ENCODE measurements at places on chromosomes 4 and X. TPM values are rescaled to one million over a fixed set of nuclear protein-coding genes. Genes with fewer than 3 reads are reported as not detected.

GRCh38 chr4:147625733-147626132 is 8.5 kb downstream of the TMEM184C start:
- H3K36me3 ChIP-seq, result peaks cover 39% of the 10 kb centered on the region
- no peak overlapping the region for H3K4me3 ChIP-seq
- no peaks in the 10 kb centered on the region for H3K27me3 ChIP-seq
- peaks cover 13% of the 10 kb centered on the region for H3K4me1 ChIP-seq
- peak overlapping the region; percentile 7 for H3K27ac ChIP-seq

DNA sequence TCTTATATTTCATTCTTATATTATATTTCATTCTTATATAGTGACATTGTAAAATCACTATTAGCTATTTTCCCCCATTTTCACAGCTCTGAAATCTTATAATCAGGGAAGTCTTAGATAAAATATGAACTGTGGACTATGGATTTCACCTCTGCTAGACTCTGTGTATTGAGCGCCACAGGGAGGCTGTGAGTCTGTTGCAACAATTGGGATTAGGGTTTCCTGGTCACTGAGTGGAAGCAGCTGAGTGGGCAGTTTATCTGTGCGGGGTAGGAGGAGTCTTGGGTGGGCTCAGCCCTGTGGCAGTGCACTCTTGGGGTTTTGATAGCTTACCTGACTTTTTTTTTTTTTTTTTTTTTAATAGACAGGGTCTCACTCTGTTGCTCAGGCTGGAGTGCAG is 249.5 kb downstream of the PTTG2 start:
- no peak overlapping the region for H3K4me3 ChIP-seq
- H3K27ac ChIP-seq, result no peak overlapping the region
- H3K36me3 ChIP-seq, result no peaks in the 10 kb centered on the region
- H3K4me1 ChIP-seq, result no peaks in the 10 kb centered on the region
- DNase-seq, result no peak

DNA sequence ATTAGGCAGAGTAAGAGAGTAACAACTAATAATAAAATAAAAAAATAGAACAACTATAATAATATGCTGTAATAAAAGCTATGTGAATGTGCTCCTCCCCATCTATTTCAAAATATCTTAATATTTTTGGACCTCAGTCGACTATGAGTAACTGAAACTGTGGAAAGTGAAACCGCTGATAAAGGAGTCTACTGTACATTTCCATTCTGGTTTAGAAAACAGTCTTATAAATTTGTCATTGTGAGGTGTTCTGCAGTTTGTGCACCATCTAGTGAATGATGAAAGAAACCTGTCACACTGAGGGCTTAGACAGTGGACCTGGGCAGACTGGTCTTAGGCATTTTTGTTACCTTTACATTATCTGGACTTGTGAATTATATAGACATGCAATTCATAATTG is 42.0 kb downstream of the TMEM150C start:
- peaks cover 8% of the 10 kb centered on the region for H3K27me3 ChIP-seq
- DNase-seq, result no peak
- H3K4me1 ChIP-seq, result no peaks in the 10 kb centered on the region
- no peak overlapping the region for H3K27ac ChIP-seq
- H3K36me3 ChIP-seq, result no peaks in the 10 kb centered on the region
- no peak overlapping the region for H3K4me3 ChIP-seq

DNA sequence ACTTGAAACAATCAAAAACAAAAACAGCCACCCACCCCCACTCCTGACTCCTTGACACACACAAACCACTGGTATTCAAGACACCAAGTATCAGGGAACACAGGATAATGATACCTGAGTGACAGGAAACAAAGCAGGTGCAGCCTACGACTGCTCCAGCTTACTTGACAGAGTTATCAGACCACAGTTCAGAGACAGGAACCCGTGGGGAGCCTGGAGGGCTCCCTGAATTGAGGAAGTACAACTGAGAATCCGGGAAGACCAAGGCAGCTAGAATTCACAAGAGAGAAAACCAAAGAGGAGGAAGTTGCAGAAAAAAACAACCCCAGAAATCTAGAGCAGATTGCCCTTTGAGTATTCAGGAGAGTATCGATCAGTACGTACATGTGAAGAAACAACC is 20.5 kb downstream of the COMMD8 start:
- H3K4me1 ChIP-seq, result peaks cover 9% of the 10 kb centered on the region
- peaks cover 7% of the 10 kb centered on the region for H3K36me3 ChIP-seq
- no peak overlapping the region for H3K4me3 ChIP-seq
- H3K27ac ChIP-seq, result no peak overlapping the region
- no peak for DNase-seq

FAM13A gene
- 5.1 TPM for total RNA-seq

GRCh38 chr4:159455675-159456237 is 352.9 kb downstream of the RAPGEF2 start:
- peak; percentile 17 for DNase-seq
- peaks cover under 1% of the 10 kb centered on the region for H3K27me3 ChIP-seq
- no peak overlapping the region for H3K4me3 ChIP-seq

GRCh38 chrX:38985945-38986344 is 184.7 kb downstream of the MID1IP1 start:
- H3K4me3 ChIP-seq, result no peak overlapping the region
- DNase-seq, result no peak
- no peak overlapping the region for H3K27ac ChIP-seq
- no peaks in the 10 kb centered on the region for H3K36me3 ChIP-seq
- no peaks in the 10 kb centered on the region for H3K4me1 ChIP-seq
- no peaks in the 10 kb centered on the region for H3K27me3 ChIP-seq

PF4V1 gene
- not detected for total RNA-seq

AR gene
- not detected for total RNA-seq

GRCh38 chr4:113990886-113991285 is 11.4 kb upstream of the ARSJ start:
- H3K4me3 ChIP-seq, result no peak overlapping the region
- no peaks in the 10 kb centered on the region for H3K36me3 ChIP-seq
- H3K27ac ChIP-seq, result no peak overlapping the region
- DNase-seq, result no peak
- peaks cover 5% of the 10 kb centered on the region for H3K4me1 ChIP-seq

GRCh38 chrX:100687546-100687945 is 43.5 kb downstream of the SRPX2 start:
- H3K4me1 ChIP-seq, result peaks cover 13% of the 10 kb centered on the region
- no peaks in the 10 kb centered on the region for H3K36me3 ChIP-seq
- peak; percentile 4 for DNase-seq
- no peak overlapping the region for H3K4me3 ChIP-seq
- peaks cover 4% of the 10 kb centered on the region for H3K27me3 ChIP-seq

TLR8 gene
- total RNA-seq, result not detected

DNA sequence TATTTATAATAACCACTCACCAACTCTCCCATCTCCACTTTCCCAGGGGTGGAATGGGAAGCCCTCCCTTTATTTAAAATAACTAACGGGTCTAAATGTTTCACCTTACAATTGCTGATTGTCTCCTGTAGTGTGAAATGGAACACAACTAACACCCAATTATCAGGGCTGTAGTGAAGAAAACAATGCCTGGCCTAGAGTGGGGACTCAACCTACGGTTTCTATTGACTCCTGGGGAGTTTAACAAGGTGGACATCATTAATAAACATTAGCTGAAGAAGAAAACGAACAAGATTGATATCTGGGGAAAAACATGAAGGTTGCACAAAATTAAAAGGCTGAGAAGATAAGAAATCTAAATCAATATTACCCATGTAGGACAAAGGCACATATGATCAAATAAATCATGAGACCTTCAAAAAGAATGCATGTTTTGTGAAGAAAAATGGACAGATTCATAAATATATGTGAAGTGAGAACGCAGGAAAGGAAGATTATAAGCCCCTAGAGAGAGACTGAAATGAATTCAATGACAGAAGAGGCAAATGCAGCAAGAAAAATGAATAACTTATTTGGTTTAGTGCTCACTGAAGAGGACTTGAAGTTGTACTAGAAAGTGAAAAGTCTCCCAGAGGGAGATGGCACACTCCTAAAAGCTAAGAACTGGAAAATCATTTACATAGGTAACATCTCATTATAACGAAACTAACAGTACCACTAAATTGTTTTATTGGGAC is 593.0 kb upstream of the AADAT start:
- no peaks in the 10 kb centered on the region for H3K4me1 ChIP-seq
- H3K36me3 ChIP-seq, result no peaks in the 10 kb centered on the region
- DNase-seq, result no peak
- H3K27me3 ChIP-seq, result no peaks in the 10 kb centered on the region

DNA sequence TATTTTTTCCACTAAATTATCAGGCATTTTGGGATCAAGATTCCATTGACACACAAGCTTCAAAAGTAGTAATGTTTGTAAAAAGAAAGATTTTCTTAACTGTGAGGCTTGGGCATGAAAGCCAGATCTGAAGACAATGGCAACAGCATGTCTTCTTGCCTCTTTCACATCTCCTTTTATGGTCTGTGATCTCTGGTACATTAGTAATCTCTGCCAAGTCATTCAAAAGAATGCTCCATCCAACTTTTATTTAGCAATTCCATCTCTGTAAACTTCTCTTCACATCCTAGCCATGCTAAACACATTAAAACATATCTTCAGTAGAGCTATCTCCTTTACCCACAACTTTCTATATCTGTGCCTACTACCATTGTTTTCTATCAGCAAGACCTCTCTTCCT is 465.4 kb downstream of the FAT4 start:
- no peaks in the 10 kb centered on the region for H3K36me3 ChIP-seq
- H3K4me3 ChIP-seq, result no peak overlapping the region
- no peak for DNase-seq
- no peak overlapping the region for H3K27ac ChIP-seq
- no peaks in the 10 kb centered on the region for H3K27me3 ChIP-seq

DNA sequence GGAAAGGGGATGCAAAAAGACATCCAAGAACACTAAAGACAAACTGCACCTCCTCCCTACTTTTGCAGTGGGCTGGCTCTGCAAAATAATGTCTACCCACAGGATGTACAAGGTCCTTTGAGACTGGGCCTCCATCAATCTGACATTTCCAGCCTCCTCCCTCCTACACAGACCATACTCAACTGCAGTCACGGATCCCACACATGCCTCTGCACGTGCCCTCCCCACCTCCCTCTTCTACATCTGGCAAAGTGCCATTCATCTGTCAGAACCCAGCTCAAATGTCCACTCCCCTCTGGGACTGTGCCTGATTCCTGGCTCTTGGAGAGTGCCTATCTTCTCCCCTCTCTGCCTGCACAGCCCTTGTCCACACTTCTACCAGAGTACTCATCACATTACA is 50.3 kb downstream of the CHRDL1 start:
- no peaks in the 10 kb centered on the region for H3K36me3 ChIP-seq
- no peak overlapping the region for H3K4me3 ChIP-seq
- H3K27me3 ChIP-seq, result peaks cover 3% of the 10 kb centered on the region
- H3K27ac ChIP-seq, result no peak overlapping the region
- H3K4me1 ChIP-seq, result no peaks in the 10 kb centered on the region

RNF212 gene
- total RNA-seq, result 5.6 TPM

DNA sequence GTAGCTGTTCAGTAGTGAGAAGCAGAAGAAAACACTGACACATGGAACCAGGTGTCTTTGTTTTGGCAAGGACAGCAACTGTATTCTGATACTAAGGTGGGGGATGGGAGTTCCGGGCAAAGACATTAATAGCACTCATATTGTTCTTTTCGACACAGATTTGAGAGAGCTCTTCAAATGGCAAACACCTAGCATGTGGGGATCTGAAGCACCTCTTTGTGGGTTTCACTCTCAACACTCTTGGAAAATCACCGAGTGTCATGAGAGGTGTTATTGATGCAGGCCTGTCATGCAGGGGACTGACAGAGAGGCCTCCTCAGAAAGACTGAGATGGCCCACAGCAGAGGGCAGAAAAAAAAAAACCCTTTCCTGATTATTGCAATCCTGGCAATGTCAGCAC is 228.4 kb upstream of the VCX start:
- no peaks in the 10 kb centered on the region for H3K36me3 ChIP-seq
- H3K4me3 ChIP-seq, result no peak overlapping the region
- no peaks in the 10 kb centered on the region for H3K4me1 ChIP-seq
- DNase-seq, result no peak

- H3K4me1 ChIP-seq, result no peaks in the 10 kb centered on the region
- no peak for DNase-seq
- no peaks in the 10 kb centered on the region for H3K36me3 ChIP-seq
- no peaks in the 10 kb centered on the region for H3K27me3 ChIP-seq
Measured at GRCh38 chrX:136453771-136454170, 34.0 kb upstream of the BRS3 start.

DNA sequence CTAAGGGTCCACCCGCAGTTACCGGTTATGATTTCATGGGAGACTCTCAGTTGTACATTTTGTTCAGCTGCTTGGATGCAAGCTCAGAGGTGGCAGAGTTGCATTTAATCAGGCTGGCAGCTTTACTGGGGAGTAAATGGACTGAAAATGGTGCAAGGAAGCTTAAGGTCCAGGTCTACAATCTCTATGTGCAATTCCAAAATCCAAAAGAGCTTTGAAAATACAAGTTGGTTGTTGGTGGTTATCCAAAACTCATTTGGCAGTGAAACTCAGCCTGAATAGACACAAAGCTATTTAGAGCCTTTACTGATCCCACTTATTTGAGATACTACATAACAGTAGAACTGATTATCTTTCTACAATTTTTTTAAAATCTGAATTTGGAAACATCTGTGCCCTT is 11.8 kb upstream of the ZFP42 start:
- H3K4me1 ChIP-seq, result no peaks in the 10 kb centered on the region
- H3K36me3 ChIP-seq, result no peaks in the 10 kb centered on the region
- no peak overlapping the region for H3K4me3 ChIP-seq
- no peaks in the 10 kb centered on the region for H3K27me3 ChIP-seq
- DNase-seq, result no peak

- H3K27me3 ChIP-seq, result no peaks in the 10 kb centered on the region
- DNase-seq, result no peak
- H3K36me3 ChIP-seq, result no peaks in the 10 kb centered on the region
- H3K4me3 ChIP-seq, result no peak overlapping the region
Measured at GRCh38 chr4:79273915-79274314, 51.9 kb downstream of the NAA11 start.

- no peak overlapping the region for H3K27ac ChIP-seq
- no peaks in the 10 kb centered on the region for H3K4me1 ChIP-seq
- no peak overlapping the region for H3K4me3 ChIP-seq
Measured at GRCh38 chr4:67030636-67031035, 514.7 kb downstream of the CENPC start.

GRCh38 chrX:85569096-85569495 is 189.6 kb upstream of the POF1B start:
- no peaks in the 10 kb centered on the region for H3K36me3 ChIP-seq
- H3K4me3 ChIP-seq, result no peak overlapping the region
- H3K27ac ChIP-seq, result no peak overlapping the region
- no peak for DNase-seq

GRCh38 chrX:10988653-10989052 is 122.5 kb upstream of the HCCS start:
- no peak overlapping the region for H3K4me3 ChIP-seq
- DNase-seq, result no peak
- H3K36me3 ChIP-seq, result no peaks in the 10 kb centered on the region
- H3K27ac ChIP-seq, result no peak overlapping the region
- no peaks in the 10 kb centered on the region for H3K4me1 ChIP-seq
- H3K27me3 ChIP-seq, result no peaks in the 10 kb centered on the region

- H3K36me3 ChIP-seq, result no peaks in the 10 kb centered on the region
- H3K4me3 ChIP-seq, result no peak overlapping the region
- H3K27ac ChIP-seq, result no peak overlapping the region
- no peaks in the 10 kb centered on the region for H3K4me1 ChIP-seq
Measured at GRCh38 chrX:117713411-117713810, 403.2 kb downstream of the KLHL13 start.

- peak overlapping the region; percentile 34 for H3K4me3 ChIP-seq
- H3K27me3 ChIP-seq, result peaks cover 9% of the 10 kb centered on the region
- no peak for DNase-seq
- peak overlapping the region; percentile 69 for H3K27ac ChIP-seq
Measured at GRCh38 chrX:15158350-15158735, 111.5 kb downstream of the ASB9 start.

- DNase-seq, result no peak
- H3K4me1 ChIP-seq, result no peaks in the 10 kb centered on the region
- no peak overlapping the region for H3K4me3 ChIP-seq
- no peaks in the 10 kb centered on the region for H3K27me3 ChIP-seq
- H3K27ac ChIP-seq, result no peak overlapping the region
Measured at GRCh38 chr4:156945532-156945931, 26.1 kb downstream of the PDGFC start.
